ENCODE measurements at places on chromosomes 12 and 14.

GRCh38 chr12:71393625-71394024, 46.0 kb upstream of the LGR5 start:
- DNase-seq, result no peak

DNA sequence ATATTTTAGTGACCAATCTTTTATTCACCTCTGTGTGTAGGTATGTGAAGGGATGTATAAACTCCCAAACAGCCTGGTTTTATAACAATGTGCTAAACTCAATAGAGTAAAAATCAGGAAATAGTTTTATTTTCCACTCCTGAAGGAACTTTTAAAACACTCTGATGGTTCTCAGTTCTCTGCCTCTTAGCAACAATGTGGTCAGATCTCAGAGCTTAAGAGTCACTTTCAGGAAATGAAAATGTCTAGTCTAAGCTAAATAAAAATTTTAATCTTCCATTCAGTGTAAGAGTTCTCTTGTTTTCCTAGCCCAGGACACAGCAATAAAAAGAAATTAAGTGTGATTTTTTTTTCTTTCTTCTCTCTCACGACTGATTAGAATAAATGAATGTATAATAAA, 718.0 kb downstream of the C12orf50 start:
- DNase-seq, result peak; percentile 48

GRCh38 chr14:73757381-73757780, 43.2 kb upstream of the PNMA1 start:
- DNase-seq, result no peak

DNA sequence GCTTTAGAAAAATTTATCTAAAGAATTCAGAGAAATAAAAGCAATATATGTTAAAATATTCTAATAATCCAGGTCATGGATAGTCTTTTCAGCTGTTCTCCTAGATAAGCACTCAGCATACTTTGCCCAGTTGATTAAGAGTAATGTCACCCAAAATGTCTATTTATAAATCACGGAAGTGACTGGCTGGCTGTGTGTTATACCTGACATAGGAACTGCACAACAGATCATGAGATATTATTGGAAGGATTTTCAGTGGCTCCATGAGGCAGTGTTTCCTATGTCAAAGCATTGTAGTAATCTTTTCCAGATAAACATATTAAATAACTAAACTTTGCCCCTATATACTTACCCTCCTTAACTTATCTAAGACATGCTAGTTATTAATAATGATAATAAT, 128.8 kb downstream of the ITPR2 start:
- DNase-seq, result no peak

DNA sequence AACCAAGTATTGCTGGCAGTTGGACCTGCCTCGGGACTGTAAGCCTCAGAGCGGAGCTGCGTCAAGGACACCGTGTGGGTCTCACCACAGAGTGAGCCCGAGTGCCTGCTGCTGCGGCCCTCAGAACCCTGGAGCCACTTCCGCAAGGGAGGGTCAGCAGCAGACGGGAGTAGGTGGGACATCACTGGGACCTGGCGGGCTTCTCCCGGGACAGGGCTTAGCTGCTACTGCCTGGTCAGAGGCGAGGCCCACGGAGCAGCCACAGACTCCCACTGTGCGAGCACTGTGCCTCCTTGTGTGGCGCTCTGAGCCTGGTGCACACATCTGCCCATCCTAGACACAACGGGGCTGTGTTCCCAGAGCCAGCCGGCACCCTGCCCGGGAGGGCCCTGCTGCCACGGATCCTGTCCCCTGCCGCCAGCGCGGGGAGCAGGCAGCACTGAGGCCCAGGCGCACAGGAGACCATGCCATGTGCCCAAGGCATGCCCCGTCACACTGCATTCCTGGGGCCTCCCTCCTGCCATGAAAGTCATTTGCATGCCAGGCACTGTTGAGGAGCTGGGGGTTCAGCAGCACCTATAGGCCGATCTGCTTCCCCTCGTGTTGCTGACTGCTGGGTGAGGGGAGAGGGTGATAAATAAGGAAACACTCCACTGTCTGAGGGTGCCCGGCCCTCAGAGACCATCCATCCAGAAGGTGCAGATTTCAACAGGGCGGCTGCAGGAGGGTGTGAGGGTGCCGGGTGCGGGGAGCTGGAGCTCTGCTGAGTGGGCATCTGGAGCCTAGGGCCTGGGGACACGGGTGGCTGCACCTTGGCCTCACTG, 10.0 kb downstream of the HIP1R start:
- DNase-seq, result no peak

DNA sequence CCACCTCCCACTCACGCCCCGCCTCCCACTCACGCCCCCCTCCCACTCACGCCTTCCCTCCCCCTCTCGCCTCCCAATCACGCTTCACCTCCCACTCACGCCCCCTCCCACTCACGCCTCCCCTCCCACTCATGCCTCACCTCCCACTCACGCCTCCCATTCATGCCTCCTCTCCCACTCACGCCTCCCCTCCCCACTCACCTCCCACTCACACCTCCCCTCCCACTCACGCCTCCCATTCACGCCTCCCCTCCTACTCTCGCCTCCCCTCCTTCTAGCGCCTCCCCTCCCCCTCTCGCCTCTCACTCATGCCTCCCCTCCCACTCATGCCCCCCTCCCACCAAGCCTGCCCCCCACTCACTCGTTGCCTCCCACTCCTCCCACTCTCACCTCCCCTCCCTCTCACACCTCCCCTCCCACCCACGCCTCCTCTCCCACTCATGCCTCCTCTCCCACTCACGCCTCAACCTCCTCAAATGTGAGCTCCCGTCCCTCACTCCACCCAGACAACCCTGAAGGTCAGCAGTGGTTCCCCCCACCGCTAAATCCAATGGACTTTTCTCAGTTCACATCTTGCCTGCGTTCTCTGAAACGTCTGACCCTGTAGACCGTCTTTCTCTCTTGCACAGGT, 39.8 kb downstream of the TMEM63C start:
- DNase-seq, result no peak

DNA sequence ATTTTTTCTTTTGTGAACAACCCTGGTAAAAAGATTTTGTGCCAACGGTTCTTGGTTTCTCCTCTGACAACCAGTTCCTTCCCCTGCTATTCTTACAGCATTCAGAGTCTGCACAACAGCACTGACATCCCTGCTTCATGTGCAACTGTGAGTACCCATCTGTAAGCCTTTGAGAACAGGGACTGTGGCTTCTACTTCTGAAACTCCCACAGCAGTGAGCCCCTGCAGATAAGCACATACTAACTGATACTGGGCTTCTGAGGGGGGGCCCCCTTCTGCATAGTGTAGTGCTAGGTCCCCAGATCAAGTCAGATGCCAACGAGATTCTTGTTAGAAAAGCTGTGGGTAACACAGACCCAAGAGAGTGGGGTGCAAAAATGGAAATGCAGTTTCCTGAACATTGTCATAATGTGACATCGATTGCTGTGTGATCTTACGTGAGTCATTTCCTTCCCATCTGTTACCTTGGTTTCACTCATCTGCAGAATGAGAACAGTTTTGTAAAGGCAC, 11.1 kb upstream of the NINJ2 start:
- DNase-seq, result no peak

DNA sequence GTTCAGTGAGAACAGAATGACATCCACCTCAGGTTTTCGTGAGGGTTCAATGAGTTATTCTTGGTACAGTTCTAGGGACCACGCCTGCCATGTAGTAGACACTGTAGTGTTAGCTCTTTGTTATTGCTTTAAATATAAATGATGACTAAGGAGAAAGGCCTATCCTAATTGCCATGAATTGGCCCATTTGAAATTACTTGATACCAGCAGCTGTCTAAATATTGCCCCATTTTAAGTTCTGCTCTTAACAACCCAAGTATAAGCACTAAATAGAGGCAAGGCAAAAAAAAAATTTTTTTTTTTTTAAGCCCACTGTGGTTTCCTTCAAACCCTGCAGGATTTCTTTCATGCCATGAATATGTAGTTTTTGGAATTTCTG, 84.5 kb downstream of the BORCS5 start:
- no peak for DNase-seq

GRCh38 chr12:117662620-117663395, 301.4 kb upstream of the NOS1 start:
- DNase-seq, result no peak

- no peak for DNase-seq
Measured at GRCh38 chr14:73489481-73490175, 1.1 kb upstream of the RIOX1 start.

DNA sequence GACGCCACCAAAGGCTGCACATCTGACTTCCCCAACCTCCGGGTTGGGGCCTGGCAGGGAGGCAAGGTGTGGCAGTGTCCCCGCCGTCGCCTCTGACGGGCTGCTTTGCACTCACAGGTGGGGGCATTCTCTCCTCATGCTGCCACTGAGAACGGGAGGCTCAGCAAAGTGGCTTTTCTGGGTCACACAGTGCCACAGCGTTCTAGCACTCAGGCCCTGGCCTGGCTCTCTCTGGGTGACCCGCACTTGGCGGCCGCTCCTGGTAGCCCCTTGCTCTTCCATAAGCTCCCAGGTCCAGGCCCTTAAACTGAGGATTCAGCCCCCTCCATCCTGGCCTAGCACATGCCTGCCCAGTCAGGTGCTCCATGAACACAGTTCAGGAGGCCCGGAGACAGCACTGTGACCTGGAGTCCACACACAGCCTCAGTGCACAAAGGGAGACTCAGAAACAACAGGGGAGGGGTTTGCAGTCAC, 25.2 kb downstream of the SERPINA1 start:
- no peak for DNase-seq

DNA sequence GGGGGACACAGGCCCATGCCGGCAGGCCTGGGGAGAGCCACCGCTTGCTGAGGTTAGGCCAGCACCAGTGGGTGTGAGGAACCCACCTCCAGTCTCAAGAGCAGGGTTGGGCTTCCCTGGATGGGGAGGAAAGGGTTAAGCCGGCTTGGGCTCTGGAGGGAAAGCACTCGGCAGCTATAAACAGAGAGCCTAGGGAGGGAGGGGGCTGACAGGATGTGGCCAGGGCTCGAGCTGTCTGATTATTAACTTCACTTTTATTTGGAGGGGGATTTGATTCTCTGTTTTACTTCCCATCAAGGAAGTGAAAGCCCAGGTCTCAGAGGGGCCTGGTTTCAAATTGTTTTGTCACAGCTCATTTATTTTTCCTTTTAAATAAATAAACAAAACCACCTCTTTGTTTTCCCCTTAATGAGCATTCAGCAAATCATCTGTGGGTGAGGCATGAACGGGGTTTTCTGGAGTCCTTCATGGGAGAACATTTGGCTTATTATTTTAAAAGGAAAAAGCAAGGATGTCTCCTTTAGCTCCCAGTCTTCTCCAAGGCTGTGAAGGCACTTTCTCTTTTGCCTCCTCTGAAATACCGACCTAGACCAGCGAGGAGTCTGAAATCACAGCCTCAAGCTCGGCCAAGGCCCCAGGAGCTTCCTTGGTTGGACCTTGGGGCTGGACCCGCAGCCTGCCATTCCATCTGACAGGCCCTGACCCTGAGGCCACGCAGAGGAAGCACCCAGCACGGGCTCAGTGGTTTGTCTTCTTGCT, 21.9 kb upstream of the ZFP36L1 start:
- DNase-seq, result peak; percentile 72

DNA sequence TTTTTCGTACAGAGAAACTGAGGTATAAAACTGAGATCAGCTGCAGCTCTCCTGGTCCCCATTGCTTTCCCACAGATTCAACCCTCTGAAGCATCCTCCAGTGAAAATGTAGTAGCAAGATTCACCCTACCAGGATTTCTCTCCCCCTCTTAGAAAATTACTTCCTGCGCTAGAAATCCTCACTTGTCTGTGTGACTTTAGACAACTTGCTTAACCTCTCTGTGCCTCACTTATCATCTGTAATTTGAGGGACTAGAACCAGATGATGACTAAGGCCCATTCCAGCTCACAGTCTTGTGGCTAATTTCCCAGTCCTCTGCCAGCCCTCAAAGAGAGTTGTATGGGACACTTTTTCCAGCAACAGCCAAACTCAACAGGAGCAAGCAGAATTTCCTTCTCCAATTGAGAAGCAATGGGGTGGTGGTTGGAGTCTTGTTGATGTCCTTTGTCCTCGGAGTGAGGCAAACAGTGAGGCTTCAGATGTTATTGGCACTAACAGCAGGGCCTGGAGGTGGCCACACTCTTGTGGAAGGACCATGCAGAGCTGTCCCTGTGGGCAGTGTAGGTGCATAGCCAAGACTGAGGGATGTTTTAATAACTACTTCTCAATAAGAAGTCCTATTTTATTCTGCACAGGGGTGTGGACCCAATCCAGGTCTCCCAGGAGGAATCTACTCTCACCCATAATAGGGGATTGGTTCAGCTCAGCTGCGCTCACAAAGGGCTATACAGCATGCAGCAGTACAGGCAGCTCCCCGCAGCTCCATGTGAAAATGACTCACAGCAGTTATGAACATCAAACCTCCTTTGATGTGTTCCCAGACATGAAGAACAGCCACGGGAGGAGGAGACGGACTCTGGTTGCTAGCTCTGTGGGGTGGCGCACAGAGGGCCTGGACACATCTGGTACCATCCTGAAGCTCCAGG, 200.1 kb downstream of the DAD1 start:
- DNase-seq, result peak; percentile 94

GRCh38 chr14:57609192-57610075, 115.8 kb upstream of the CCDC198 start:
- DNase-seq, result no peak

GRCh38 chr14:57182760-57183503, 85.8 kb downstream of the EXOC5 start:
- DNase-seq, result no peak

GRCh38 chr14:23060536-23061260, 3.4 kb upstream of the CDH24 start:
- no peak for DNase-seq

DNA sequence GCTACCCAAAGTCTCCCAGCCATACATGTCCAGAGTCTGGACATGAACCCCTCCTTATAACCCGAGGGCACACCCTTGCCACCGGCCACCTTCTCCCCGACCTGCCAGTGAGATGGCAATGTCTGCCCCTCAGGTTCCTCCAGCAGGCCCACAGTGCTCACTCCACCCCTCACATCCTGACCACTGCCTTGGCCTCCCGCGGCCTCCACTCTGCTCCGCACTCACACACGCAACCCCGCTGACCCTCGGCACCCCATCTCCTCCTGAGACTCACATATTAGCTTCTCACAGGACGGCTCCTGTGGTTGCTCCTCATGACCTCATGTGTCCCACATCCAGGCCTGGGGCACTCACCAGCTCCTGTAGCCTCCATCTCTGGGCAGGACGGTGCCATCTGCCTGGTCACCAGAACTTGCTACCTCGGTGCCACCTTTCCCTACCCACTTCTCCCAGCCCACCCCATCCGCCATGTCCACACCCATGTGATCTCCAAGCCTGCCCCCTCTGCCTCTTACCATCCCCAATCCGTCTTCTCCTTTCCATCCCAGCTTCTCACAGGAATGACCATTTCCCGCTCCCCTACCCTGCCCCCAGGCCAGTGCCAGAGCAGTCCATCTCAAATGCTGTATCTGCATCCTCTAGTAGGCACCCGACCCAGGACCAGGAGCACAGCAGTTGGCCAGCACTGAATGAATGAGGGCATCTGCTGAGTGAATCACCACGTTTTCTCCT, 198.6 kb upstream of the DIO3 start:
- DNase-seq, result no peak

GRCh38 chr12:56637621-56638020, 7.5 kb upstream of the BAZ2A start:
- no peak for DNase-seq

DNA sequence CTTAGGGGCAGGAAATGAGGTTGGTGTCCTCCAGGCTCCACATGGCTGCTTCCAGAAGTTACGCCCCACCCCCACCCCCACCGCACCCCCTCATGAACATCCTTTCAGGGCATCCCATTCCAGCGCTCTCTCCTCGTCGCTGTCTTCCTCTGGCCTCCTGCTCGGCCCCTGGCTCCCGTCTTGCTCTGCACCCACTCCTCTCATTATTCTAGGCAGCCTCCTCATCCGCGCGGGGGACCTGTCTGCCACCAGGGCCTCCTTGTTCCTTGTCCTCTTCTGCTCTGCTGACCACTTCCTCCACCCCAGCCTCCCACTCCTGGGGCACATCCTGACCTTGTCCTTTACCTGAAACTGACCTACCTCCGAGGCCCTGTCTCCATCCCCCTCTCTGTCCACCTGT, 29.8 kb upstream of the PLEKHG6 start:
- DNase-seq, result no peak

All from astrocyte of the spinal cord (primary cell).